HT-29 (cell line): ENCODE measurements at places on chromosomes 4 and X.

DNA sequence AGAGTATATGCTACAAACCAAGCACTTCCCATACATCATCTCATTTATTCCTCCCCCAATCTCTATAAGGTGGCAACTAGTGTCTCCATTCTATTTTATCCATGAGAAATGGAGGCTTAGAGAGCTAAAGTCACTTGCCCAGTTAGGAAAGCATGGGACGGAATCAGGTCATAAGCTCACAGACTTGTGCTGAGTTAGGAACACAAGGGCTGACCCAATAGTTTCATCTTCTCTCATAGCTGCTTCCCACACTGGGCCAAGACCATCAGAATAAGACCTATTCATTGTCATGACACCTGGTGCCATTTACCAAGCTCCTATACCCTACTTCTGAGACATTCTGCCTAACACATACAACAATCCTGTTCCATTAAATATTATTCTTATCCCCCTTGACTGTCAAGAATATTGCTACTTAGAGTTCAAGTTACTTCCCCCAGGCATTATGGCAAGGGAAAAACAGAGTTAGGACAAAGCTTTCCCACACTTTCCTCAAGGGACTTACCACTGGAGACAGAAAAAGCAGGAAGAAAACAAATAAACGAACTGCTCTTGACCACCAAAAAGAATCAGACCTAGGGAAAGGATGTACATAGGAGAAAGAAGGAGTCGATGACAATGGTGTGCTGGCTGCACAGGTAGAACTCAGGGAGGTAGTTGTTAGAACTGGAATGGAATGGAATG is 167.8 kb downstream of the LDB2 start:
- no peak for DNase-seq

DNA sequence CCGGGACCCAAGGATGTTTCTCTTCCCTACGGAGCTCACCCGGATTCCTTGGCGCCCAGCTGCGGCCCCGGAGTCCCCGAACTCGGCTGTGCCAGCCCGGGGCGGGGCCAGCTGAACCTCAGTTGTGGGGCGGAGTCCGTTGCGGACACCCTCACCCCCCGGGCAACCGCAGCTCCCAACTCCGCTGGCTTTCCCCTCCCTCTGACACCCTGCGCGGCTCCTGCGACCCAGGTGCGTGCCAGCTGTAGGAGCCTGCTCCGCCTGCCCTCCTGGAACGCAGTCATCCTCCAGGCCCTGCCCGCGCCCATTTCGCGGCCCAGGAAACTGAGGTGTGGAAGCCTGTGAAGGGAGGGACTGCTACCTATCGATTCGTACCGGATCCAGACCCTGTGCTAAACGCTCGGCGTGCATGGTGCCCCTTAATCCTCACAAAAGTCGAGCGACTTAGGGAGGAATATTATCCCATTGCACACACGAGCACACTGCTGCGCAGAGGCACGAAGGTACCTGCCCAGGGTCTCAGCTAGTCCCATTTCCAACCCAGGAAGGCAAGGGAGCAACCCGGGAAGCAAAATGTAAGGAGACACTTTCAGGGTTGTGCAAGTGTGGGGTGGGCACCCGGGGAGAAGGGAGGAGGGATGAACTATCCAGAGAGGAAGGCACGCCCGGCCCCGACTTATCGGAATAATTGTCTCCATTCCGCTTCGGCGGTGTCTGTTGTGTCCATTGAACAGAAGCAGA is 12.3 kb downstream of the MSX1 start:
- no peak for DNase-seq

DNA sequence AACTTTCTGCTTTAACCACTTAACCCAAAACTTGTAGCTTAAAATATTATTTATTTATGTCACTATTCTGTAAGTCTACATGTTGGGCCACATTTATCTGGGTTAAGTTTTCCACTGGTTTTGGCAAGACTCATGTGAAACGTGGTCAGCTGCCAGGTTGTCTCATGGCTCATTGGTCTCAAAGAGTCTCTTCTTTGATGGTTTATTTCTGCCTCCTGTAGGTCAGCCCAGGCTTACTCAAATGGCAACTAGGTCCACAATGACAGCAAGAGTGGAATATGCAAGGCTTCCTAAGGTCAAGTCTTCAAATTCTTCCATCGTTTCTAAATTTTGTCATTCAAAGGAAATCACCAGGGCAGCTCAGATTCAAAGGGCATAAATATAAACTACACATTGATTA is 828.7 kb downstream of the PCDH7 start:
- no peak for DNase-seq

DNA sequence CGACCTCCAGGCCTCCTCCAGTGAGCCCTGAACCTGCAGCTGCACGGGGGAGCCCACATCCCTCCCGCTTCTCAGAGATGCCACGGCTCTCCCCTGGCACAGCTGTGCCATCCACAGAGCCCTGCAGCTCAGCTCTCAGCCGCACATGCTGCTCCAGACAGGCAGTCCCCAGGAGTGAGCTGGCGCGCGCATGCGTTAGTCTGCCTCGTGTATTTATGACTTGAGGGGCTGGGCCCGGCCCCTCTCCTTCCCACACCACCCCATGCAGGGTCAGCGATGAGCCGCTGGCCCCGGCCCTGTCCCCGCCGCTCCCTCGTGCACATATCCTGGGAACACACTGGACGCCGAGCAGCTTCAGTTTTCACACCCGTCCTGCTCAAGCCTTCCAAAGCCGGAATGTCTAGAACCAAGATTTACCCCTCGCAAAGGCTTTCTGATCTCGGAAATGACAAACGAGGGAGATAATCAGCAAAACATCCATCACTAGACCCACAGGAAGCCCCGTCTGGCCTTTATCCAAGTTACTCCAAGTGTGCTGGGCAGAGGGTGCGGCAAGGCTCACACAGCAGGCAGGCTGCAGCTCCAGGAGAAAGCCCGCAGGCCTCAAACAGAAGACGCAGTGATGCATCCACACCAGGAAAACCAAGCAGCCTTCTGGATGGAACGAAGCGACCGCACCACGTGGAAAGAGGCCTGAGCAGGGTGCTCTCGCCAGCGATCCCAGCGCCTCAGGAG is 24.3 kb downstream of the GAK start:
- DNase-seq, result no peak

DNA sequence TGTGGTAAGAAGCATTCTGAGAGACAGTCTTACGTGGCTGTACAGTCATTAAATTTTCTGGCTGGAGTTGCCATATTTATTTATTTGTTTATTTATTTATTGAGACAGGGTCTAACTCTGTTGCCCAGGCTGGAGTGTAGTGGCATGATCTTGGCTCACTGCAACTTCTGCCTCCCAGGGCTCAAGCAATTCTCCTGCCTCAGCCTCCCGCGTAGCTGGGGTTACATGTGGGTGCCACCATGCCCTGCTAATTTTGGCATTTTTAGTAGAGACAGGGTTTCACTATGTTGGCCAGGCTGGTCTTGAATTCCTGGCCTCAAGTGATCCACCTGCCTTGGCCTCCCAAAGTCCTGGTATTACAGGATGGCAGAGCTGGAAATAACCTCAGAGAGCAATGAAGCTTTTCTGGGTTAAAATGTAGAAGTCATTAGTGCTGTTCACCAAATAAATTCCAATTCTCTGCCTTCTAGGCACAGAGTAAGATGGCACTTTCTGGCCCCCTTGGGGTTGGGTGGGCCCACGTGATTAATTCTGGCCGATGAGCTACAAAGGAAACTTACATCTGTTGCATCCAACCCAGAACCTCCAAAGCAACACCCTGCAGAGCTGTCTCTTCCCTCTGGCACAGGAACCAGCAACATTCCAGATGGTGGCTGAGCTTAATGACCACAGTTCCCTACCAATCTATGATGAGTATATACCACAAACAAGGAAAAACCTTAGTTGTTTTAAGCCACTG is 4.5 kb downstream of the MRFAP1 start:
- DNase-seq, result no peak

DNA sequence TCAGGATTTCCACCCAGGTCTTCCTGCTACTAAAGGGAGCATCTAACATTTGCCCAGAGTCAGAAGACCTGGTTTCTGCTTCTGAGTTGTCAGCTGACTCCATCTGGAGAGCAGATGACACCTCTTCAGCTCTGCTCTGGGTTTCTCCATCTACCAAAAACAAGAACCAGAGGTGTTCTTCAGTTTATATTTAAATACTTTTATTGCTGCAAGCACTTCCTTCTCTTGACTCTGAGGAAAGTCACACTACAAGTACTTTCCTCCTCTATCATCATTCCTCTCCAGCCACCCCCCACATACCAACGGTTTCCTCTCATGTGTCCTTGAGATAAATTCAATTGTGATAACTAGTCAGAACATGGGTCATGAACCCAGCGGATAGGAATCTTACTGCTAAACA is 88.4 kb downstream of the PPP3CA start:
- DNase-seq, result no peak

- DNase-seq, result peak; percentile 22
Measured at GRCh38 chrX:117985241-117985640, 131.4 kb downstream of the KLHL13 start.

DNA sequence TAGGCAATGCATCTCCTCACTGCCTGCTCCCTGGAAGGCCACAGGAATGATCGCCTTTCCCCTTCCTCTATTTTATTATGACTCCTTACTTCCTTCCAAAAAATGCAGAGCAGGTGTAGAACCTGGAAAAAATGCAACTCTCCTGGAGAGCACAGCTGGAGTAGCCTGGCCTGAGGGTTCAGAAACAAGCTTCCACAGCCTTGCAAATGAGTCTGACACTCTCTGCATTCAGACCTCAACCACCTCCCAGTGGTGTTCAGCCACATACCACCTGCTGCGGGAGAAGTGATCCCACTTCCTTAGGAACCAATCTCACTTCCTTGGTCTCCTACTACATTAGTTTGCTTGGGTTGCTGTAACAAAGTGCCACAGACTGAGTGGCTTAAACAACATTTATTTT is 368.1 kb upstream of the NOCT start:
- no peak for DNase-seq

- DNase-seq, result no peak
Measured at GRCh38 chr4:3402491-3403347, 39.0 kb upstream of the HGFAC start.

DNA sequence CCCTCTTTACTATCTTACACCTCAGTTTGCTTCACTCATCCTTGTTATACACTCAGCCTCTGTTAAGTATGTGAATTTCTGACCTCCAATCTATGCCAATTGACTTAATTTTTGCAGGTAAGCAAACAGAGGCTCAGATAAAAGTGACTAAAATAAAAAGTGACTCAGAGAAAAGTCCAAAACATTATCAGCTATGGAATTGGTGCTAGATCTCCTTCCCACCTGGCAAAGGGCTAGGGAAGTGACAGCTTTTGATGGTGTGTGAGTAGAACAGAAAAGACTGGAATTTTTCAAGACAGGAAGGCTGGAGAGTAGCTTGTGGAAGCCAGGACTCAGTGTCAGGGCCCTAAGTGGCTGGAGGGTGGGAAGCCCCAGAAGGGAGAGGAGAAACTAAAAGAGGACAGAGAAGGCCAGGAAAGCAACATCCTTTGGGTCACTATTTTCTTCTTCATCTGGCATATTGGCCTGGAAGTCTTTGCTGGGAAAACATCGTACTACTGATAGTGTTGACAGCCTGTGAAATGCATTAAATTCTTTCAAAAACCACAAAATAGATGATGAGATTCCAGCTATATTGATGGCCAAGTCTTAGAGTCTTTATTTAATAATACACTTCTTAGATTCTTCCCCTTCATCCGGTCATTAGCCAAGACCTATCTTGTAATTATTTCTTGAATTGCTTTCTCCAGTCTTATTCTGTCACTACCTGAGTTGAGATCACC is 392.8 kb downstream of the RAPGEF2 start:
- DNase-seq, result no peak

- no peak for DNase-seq
Measured at GRCh38 chr4:59920416-59920815, 1279.7 kb upstream of the ADGRL3 start.

DNA sequence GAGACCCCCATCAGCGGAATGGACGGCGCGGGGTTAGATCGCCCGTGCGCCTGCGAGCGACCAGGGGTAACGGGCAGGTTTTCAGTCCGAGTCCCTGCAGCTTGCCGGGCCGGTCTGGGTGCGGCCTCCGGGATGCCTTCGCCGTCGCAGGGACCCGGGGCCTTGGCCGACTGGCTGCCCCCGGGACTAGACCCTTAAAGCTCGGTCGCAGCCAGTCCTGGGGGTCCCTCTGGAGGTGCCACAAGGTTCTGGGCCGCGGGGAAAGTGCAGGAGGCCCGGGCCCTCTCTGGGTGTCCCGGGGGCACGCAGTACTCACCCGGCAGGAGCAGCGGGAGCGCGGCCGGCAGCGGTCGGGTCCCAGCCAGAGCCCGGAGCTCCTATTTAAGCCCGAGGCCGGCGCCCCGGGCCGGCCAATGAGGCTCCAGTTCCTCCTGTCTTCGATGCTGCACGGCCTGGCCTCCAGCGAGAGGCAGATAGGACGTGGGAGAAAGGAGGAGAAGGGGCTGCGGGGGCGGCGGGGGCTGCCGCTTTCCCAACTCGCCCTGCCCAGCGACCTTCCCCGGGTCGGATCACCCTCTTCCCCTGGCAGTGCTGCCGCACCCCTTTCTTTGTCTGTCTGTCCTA is at the start of gene SPON2:
Gene SPON2 (minus strand): TSS at position 356 of the 624 bp plus-strand sequence.
- no peak for DNase-seq

- no peak for DNase-seq
Measured at GRCh38 chr4:141395919-141396318, 175.2 kb downstream of the ZNF330 start.

- no peak for DNase-seq
Measured at GRCh38 chr4:86521373-86521969, 72.6 kb upstream of the PTPN13 start.

- DNase-seq, result no peak
Measured at GRCh38 chr4:128410037-128410436, 122.4 kb upstream of the PGRMC2 start.
